AG08396 (cell line): ENCODE measurements at places on chromosomes 7 and 10.

DNA sequence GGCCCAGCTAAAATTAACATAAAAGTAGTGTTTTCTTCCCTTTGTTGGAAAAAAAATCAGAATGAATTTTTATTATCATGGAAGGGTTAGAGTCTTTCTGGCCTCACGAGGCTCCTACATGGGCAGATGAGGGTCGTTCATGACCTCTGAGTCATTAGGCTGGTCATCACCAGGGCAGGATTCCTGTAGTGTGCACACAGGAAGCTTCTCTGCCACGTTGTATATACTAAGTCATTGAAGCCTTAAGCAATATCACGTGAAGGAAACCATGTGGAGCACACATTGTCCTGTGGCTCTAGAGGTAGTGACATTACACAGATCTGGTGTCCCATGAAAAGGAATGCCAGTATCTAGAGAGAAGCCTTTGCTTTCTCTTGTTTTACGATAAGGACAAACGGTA, 84.7 kb upstream of the C1QL3 start:
- no peak for DNase-seq

DNA sequence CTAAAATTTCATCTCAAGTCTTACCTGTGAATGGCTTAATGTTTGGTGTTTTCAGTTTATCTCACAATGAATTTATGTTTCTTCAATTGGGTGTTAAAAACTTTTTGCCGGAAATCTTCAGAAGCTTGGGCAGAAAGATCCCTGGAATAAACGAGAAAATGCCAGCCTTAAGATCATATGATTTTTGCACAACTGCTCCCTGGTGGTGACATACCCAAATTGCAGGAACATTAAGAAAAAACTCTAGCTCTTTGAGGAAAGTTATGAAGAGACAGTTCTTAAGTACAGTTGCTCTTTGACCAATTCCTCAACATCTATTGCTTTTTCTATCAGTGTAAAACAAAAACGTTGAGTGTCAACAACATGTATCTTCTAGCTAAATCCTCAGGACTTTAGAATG, 48.2 kb upstream of the CREB5 start:
- no peak for DNase-seq

DNA sequence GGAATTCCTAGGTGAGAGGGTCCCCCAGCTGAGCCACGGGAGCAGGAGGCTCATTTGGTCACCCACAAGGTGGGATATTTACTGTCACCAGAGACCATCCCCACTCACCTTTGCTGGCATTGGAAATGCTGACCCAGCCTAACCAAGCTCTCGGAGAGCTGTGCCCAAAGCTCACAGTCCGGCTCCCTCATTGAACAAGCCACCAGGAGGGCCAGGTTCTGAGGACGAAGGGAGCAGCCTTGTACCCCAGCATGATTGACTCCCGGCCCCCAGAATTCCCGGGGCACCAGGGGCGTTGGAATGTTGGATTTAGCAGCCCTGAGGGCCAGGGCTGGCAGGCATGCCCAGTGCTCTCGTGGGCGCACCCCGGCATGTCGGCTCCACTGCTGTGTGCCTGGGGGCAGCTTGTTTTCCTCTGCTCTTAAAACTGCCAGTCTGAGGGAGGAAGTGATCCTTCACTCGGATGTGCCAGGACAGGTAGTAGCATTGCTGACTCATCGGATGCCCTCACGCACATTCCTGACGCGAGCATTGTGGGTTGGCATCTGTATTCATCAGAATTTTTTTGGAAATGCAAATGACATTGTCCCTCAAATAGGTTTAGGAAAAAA, 23.3 kb downstream of the CLIP2 start:
- no peak for DNase-seq

DNA sequence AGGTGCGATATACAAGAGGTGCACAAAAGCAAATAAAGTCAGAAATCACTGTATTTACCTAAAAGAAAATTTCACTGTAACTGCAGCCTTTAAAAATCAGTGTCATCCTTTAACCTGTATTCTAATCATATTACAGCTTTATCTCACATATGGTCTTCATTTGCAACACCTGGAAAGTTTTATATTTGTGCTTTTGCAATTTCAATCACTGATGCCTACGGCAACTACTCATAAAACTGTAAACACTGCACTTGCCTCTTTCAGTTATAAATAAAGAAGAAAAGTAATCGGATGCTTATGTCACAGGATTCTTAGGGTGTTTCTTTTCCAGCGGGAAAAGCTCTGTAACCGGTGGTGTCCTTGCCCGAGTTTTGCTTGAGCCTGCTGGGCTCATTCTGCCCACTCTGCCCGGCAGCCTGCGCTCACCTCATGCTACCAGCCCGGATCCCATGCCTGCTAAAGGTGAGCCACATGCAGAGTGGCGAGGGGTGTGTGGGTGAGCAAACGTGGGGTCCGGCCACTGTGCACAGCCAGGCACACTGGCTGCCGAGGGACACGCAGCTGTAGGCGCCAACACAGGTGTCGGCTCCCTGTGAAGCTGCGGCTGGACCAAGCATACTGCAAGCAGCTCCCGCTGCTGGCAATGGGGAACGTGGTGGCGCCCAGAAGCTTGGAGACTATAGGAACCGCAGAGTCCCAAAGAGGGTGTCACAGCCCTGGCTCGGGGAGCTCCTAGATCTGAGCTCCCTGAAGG, 56.3 kb upstream of the ABCB5 start:
- DNase-seq, result no peak

DNA sequence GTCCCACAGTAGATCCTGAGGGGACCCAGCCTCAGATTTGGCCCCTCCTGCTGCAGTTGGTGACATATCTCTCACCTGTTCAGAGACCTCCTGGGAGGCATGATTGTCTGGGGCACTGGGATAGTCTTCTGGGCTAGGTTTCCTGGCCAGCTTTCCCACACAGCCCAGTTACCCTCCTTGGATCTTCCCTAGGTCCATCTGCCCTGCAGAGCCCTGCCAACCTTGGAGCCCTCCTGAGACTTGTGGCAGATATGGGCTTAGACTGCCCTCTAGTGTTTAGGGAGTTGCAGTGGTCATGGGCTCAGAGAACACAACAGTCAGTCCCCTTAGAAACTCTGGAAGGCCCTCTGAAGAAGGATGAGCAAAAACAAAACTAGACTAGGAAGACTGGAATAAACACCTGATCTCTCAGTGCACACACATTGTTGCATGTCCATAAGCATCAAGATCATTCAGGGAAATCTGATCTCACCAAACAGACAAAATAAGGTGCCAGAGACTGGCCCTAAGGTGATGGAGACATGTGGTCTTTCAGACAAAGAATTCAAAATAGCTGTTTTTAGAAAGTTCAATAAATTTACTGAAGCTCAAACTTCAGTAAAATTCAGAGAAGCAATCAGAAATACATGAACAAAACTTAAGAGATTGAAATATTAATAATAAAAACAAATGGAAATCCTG, 324.6 kb downstream of the ATRNL1 start:
- DNase-seq, result peak; percentile 3

DNA sequence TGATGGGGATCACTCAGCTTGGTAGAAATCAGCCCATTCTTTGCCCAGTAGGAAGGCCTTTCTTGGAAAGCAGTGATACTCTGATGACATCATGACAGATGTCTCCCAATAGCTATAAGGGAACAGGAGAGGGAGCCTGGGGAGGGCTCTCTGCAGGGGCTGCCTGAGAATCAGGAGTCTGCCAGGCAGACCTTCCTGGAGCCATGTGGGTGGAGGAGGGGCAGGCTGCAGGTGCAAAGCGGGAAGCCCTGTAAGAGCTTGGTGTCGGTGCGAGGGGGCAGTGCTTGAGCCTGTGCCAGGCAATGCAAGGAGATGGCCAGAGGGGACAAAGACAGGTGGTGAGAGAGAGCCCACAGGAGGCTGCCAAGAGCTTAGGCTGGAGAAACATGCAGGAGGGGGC, 5.0 kb upstream of the TNS3 start:
- no peak for DNase-seq

DNA sequence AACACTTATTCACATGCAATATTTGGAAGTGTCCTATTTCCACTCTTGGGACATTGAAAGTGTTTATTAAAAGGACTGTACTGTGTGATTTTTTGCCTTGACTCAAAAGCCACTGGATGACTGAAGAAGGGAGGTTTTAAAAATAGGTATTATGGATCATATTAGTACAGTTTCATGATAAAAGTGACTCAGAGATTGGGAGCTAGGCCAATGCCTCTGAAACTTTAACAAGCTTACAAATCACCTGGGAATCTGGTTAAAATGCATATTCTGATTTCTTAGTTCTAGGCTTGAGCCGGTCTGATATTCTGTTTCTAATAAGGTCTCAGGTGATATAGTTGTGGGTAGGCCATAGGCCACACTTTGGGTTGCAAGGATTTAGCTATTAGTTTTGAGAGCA, 191.2 kb downstream of the PLXDC2 start:
- DNase-seq, result no peak

- peak; percentile 82 for DNase-seq
Measured at GRCh38 chr7:83468251-83468739, 180.6 kb downstream of the SEMA3E start.

GRCh38 chr7:18855796-18856195, 261.6 kb downstream of the TWIST1 start:
- no peak for DNase-seq

DNA sequence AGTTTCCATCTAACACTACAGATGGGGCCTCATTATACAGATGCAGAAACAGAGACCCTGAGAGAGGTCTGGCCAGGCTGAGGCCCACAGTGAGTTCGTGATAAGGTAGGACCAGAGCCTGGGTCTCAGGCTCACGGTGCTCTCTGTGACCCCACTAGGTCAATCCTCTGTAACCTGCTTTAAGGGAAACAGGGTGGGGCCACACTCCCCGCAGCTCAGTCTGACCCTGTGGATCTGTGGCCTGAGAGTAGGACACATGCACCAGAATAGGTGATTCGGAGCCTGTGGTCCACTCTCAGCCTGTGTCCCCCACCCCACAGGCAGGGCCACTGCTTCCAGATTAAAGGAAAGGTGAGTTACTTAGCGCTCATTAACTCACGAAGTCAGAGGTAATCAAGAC, 137.8 kb upstream of the FAM20C start:
- DNase-seq, result no peak

DNA sequence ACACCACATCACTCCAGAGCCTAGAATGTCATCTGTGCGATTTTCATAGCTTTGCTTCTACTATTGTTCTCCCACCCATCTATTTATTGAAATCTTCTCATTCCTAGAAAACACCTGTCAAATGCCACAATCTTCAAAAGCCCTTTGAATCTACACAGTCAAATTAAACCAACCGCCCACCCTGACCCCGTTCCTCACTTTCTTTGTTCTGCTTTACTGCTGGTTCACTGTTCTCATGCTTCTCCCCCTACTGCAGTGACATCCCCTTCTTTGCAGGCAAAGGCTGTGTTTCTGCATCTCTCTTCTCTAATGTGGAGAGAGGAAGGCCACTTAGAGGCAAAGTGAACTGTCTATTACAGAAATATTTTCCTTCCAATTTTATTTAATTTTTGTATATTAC, 152.4 kb upstream of the NEBL start:
- DNase-seq, result no peak

DNA sequence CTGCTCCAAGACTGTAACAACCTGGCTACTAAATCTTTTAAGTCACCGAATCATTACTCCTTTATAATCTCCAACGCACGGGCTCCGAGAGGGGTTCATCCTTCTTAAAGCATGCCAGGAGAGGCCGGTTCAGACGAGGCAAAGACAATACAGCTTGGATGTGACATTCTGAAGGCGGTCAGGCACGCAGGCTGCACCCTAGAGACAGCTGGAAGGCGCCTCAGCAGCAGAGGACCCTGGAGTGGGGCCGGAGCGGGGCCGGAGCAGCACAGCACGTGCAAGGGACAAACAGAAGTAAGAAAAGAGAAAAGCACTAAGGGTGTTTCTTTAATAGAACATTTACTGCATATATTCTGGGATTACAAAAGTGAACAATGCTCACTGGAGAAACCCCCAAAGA, 97.8 kb upstream of the PPP2R2D start:
- DNase-seq, result no peak

- no peak for DNase-seq
Measured at GRCh38 chr7:75702515-75702914, 36.2 kb downstream of the HIP1 start.

GRCh38 chr7:84677117-84677732, 482.6 kb upstream of the SEMA3A start:
- no peak for DNase-seq

- DNase-seq, result no peak
Measured at GRCh38 chr10:28326516-28327490, 23.9 kb upstream of the MPP7 start.

- no peak for DNase-seq
Measured at GRCh38 chr10:24536636-24537035, 187.1 kb downstream of the ARHGAP21 start.

DNA sequence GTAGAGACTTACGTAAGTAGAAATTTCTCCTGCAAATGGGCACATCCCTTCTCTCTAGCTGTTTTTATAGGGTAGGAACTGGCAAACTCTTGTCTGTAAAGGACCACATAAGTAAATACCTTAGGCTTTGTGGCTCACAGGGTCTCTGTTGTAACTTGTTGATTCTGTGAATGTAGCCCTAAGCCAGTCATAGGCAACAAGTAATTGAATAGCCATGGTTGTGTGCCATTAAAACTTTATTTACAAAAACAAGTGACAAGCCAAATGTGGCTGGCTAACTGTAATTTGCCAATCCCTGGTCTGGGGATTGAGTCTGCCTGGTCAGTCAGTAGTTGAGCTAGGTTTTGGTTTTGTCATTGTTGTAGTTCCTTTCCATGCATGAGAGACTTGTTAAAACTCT, 5.3 kb upstream of the KLF6 start:
- DNase-seq, result no peak

DNA sequence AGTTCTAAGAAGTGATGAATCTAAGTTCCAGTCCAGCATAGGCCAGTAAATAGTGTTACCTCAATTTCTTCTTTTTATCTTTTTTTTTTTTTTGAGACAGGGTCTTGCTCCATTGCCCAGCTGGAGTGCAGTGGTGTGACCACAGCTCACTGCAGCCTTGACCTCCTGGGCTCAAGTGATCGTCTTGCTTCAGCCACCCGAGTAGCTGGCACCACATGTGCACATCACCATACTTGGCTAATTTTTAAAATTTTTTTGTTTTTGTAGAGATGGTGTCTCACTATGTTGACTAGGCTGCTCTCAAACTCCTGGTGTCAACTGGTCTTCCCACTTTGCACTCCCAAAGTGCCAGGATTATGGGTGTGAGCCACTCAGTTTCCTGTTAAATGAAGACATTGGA, 126.6 kb upstream of the LYZL2 start:
- no peak for DNase-seq

DNA sequence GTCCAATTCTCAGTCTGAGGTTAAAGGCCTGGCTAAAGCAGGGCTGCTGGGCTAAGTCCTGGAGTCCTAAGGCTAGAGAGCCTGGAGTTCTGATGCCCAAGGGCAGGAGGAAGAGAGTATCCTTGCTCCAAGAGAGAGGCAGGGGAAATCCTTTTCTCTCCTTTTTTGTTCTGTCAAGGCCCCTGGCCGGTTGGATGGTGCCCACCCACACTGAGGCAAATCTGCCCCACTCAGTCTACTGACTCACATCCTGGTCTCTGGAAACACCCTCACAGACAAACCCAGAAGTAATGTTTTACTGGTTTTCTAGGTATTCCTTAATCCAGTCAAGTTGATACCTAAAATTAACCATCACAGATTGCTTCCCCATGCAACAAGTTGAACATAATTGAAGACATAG, 23.0 kb downstream of the ZNF518A start:
- DNase-seq, result no peak

GRCh38 chr7:22675917-22676343, 51.1 kb upstream of the IL6 start:
- no peak for DNase-seq
